ENCODE measurements at places on chromosomes 4 and X.

- DNase-seq: no peak
Observed at GRCh38 chr4:58499182-58499581, 1389.0 kb upstream of the IGFBP7 start.

- DNase-seq: no peak
Observed at GRCh38 chr4:76250962-76251361, 559 bp upstream of the FAM47E start.

DNA sequence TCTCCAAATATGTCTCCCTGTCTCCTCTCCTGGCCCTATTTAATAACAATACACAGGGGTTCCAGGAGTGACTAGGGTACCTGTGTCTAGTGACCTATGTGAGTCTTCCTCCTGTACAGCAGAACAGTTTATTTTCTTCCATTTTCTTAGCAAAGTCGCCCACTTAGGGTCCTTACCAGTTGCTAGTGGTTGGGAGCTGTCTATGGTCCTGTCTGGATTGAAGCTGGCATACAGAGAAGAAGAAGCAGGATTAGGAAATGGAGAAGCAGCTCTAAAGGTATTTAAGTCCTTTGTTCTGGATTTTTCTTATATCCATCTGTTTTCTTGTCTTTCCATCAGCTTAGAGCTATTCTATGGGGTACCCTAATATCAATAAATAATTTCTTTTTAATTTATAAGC lies 587.1 kb upstream of the CPEB2 start:
- DNase-seq: no peak

GRCh38 chr4:47930971-47931804 lies 16.8 kb upstream of the NFXL1 start:
- DNase-seq: no peak

GRCh38 chrX:139828033-139828432 lies 104.8 kb downstream of the ATP11C start:
- no peak for DNase-seq

GRCh38 chr4:89829470-89830138 lies 7.4 kb downstream of the SNCA start:
- peak; percentile 61 for DNase-seq
